ENCODE measurements at places on chromosomes 16 and 17.

DNA sequence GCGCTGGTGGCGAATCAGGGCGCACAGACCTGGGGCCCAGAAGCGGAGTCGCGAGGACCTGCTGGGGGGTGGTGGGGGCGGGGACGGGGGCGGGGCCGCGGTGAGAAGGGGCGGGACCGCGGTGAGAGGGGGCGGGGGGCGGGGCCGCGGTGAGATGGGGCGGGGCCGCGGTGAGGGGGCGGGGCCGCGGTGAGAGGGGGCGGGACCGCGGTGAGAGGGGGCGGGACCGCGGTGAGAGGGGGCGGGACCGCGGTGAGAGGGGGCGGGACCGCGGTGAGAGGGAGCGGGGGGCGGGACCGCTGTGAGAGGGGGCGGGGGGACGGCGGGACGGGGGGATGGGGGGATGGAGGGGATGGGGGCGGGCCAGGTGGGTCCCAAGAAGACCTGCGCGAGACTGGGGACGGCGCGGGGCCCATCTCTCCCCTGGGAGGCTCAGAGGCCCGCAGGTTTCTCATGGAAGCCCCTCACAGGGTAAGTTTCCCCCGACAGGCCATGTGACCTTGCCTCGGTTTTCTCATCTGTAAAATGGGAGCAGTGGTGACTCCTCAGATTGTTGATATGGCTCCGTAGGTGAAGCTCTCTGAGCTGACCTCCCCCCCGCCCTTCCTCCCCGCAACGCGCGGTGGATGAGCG is 28.6 kb upstream of the DBNDD1 start:
- DNase-seq = no peak

- no peak for DNase-seq
Observed at GRCh38 chr17:47905221-47905733, 9.2 kb downstream of the SP2 start.

DNA sequence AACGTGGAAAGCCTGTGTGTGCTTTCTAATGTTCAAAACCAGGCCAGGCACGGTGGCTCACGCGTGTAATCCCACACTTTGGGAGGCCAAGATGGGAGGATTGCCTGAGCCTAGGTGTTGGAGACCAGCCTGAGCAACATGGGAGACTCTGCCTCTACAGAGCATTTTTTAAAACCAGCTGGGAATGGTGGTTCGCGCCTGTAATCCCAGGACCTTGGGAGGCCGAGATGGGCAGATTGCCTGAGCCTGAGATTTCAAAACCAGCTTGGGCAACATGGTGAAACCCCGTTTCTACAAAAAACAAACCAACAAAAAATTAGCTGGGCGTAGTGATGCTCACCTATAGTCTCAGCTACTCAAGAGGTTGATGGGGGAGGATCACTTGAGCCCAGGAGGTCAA is 26.4 kb downstream of the RNF213 start:
- no peak for DNase-seq

- DNase-seq = no peak
Observed at GRCh38 chr17:78785011-78785662, 3.1 kb upstream of the CYTH1 start.

- peak; percentile 96 for DNase-seq
Observed at GRCh38 chr16:22206013-22206841, at the start of gene EEF2K. Gene EEF2K, plus strand, starts transcription at chr16:22206278. Its CDS starts 19,452 bp downstream, at chr16:22225730.

GRCh38 chr17:72406498-72406897 is 285.7 kb downstream of the SOX9 start:
- no peak for DNase-seq

- no peak for DNase-seq
Observed at GRCh38 chr16:52577130-52577706, 30.3 kb upstream of the TOX3 start.

- DNase-seq = no peak
Observed at GRCh38 chr17:3221850-3222249, 14.4 kb downstream of the OR1A1 start.

DNA sequence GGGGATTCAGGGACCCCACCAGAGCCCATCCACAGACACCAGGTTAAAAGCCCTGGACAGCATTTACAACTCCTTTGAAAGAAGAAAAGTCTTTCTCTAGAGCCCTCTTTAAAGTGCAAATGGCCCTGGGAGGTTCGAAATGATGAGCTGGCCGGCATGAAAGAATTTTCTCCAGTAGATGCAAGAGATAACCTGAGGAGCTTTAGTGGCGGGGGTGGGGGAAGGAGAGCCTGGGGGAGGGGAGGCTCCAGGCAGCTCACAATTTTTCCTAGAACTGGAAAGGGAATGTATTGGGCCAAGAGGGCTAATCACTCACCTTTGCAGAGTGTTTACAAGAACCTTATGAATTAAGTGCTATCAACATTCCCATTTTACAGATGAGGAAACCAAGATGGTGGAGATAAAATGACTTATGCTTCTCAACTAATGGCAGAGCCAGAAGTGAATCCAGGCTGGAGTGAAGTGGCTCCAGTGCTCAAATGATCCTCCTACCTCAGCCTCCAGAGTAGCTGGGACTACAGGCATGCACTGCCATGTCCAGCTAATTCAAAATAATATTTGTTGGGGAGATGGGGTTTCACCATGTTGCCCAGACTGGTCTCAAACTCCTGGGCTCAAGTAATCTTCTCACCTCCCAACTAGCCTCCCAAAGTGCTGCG is 4.2 kb upstream of the CDH1 start:
- DNase-seq = peak; percentile 13

All from RCC 7860 (cell line).